ENCODE measurements at places on chromosomes 3 and 15.

GRCh38 chr3:163878396-163878795 is 1199.9 kb downstream of the SI start:
- DNase-seq: no peak

DNA sequence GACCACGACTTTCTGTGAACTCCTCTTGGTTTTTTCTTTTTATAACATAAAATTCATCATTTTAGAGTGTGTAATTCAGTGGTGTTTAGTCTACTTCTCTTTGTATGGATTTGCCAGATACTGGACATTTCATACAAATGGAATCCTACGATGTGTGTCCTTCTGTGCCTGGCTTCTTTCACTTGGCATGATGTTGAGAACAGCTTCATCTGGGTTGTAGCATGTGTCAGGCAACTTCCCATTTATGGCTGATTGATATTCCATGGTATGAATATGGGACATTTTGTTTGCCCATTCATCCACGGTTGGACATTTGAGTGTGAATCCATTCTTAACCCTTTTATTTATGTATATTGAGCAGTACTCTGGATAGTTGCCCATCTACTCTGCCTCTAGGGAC is 82.7 kb upstream of the KLF13 start:
- no peak for DNase-seq

- DNase-seq: peak; percentile 14
Observed at GRCh38 chr3:185549122-185549521, 3.3 kb downstream of the LIPH start.

DNA sequence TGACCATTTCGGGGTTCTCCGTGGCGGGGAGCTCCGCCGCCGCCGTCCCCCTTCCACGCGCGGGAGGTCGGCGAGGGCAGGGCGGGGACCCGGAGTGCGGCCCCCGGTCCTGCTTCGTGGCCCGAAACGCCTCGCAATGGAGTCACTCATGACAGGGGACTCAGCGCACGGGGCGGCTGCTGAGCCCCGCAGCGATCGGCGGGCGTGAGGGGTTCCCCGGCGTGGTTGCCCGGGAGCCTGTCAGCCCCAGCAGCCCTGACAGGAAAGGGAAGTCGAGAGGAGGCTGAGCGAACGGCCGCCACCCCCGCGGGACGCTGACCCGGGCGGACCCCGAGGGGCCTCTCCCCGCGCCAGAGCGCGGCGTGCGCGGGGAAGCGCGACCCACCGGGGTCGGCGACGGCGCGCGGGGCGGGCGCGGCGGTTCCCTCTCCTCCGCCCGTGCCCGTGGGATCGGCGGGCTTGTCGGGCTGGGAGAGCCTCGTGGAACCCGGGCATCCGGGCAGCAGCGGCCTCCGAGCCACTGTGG is 564 bp upstream of the PIGZ start:
- no peak for DNase-seq

- no peak for DNase-seq
Observed at GRCh38 chr15:51046016-51046415, 48.7 kb downstream of the TNFAIP8L3 start.

DNA sequence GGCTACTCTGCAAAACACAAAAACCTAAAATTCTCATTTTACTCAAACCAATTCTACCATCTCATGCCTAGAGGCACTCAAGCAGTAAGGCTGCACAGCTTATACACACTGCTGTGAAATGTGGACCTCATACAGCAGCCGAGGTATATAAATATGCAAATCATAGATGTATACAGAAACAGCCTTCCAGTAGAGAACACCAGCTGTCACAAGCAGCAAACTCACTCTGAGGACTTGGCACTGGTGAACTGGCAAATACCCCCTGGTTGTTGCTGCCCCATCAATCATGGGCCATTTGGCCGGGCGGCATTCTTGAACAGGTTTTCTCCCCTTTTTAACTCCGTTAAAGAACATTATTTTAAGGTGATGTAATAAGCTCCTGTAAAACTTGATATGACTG is 378.0 kb downstream of the LSAMP start:
- no peak for DNase-seq

DNA sequence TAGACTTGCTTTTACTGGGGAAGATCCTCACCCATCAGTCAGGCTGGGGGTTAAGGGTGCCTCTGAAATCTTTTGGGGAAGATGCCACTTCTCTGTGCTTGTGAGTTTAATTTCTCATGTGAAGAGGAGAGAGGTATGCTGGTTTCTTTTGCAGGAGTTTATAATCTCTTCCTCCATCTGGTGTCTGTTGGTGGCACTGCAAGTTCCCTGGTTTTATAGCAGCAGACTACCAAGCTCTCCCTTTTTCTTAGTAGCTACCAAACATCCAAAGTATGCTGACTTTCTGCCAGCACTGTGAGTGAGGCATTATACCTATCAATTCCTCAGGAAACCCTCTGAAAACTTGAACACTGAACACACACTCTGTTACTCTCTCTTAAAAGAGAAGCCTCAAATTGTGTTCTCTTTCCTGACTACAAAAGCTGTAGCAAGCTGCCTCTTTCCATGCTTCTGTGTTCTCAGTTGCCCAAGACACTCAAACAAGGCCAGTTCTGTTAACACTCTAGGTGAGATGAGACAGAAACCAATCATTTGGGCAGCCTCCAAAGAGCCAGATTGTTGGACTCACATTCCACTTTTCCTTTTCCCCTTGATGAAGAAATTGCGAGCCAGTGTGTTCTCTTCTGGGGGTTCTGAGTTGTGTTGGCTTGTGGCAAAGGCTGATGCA is 299.5 kb downstream of the GAP43 start:
- no peak for DNase-seq

DNA sequence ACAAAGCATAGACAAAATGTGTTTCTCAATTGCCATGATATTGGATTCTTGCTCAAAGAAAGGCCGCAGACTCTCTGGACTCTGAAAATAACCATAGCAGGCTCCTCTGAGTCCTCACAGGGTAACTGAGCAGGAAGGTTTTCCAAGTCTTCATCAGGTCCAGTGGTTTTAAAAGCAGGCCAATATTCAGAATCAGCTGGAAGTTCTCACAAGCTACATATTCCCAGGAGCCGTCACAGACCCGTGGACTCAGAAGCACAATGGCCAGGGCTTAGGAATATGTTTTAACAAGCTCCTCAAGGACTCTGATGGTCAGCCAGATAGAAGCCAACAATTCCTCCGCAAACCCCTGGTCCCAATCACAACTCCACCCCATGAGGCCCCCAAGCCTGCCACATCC is 256.1 kb upstream of the ADAMTS9 start:
- no peak for DNase-seq

- no peak for DNase-seq
Observed at GRCh38 chr3:9503283-9503682, 50.3 kb downstream of the LHFPL4 start.

DNA sequence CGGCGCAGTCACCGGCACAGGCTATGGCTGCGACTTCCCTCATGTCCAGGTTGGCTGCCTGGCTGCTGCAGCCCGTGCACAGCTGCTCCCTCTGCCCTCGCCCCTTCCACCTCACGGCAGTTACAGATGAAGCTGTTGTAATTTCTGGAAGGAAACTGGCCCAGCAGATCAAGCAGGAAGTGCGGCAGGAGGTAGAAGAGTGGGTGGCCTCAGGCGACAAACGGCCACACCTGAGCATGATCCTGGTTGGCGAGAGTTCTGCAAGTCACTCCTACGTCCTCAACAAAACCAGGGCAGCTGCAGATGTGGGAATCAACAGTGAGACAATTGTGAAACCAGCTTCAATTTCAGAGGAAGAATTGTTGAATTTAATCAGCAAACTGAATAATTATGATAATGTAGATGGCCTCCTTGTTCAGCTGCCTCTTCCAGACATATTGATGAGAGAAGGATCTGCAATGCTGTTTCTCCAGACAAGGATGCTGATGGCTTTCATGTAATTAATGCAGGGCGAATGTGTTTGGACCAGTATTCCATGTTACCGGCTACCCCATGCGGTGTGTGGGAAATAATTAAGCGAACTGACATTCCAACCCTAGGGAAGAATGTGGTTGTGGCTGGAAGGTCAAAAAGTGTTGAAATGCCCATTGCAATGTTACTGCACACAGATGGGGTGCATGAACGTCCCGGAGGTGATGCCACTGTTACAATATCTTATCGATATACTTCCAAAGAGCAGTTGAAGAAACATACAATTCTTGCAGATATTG is 13.2 kb upstream of the GNB4 start:
- peak; percentile 76 for DNase-seq

All from cardiac septum (tissue), 1 donor.